Activated T-cell treated with anti-CD3 and anti-CD28 coated beads, Interleukin-2, amount 50 U/mL, for 72 hours (primary cell): ENCODE measurements at places on chromosomes 11 and 22. TPM values are rescaled to one million over a fixed set of nuclear protein-coding genes. Genes with fewer than 3 reads are reported as not detected.
A peak's percentile ranks its signal among the peaks of the same experiment; 100 is the strongest.

APOL1 gene
- total RNA-seq: 44.5 TPM

GRCh38 chr11:19890308-19890707 is 177.7 kb downstream of the NAV2 start:
- no peak for DNase-seq

SEC14L3 gene
- not detected for total RNA-seq

GRCh38 chr22:45814198-45814597 is 142.6 kb downstream of the ATXN10 start:
- no peak for DNase-seq

DNA sequence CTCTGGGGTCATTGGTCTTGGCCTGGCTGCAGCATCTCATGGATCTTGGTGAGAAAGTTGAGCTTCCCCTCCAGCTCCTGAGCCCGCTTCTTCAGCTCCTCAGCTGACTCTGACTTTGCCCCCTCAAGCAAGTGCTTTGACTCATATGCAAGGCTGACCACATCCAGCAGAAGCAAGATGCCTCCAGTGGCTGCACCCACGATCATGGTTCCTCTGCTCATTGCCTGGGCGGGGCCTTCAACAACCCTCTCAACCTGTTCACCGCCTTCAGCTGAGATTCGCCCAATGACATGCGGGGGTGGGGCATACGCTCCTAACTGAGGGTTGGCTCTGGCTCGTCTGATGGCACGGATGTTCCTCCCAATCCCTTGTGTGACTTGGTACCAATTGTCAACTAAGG is 11.9 kb downstream of the APOL2 start:
- DNase-seq: peak; percentile 11

- no peak for DNase-seq
These were observed 553.6 kb downstream of the BUD13 start for GRCh38 chr11:116219171-116219635.

LRP4 gene
- 0.09 TPM for total RNA-seq

GRCh38 chr22:44196731-44197131 is 16.0 kb downstream of the PARVG start:
- no peak for DNase-seq

DNA sequence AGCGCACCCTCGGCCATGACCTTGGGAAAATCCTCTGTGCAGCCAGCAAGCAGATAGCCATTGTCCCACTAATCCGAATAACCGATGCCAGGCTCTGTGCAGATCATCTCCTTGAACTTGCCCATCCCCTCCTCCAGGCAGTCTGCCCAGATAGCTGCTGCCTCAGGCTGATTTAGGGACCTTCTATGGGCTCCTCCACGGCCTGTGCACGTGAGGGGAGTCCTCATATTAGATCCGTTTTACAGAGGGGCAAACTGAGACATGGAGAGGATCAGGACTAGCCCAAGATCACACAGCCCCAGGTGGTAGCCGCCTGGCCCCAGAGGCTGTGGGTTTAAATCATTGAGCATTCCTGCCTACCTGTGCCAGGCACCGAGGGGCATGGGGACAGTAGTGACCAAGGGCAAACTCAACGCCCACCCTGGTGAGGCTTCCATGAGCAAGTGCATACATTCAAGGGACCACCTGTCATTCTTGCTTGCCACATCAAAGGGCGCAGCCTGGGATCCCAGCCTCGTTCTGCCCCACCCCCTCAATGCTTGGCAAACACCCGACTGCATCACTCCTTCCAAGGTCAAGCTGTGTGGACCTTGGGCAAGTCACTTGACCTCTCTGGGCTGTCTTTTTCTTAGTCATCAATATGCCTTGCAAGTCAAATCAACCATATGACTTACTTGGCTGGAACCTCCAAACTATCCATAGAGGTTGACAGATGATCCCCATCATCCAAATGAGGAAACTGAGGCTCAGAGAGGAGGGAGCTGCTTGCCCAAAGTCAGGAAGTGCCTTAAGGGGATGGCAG is 131.6 kb downstream of the MN1 start:
- DNase-seq: no peak

NUP98 gene
- 141 TPM for total RNA-seq

- DNase-seq: no peak
These were observed 24.7 kb downstream of the ALG9 start for GRCh38 chr11:111846636-111847035.

MRGPRX3 gene
- not detected for total RNA-seq

- DNase-seq: peak; percentile 73
These were observed 1.4 kb downstream of the PCSK7 start for GRCh38 chr11:117230286-117230961.

DNA sequence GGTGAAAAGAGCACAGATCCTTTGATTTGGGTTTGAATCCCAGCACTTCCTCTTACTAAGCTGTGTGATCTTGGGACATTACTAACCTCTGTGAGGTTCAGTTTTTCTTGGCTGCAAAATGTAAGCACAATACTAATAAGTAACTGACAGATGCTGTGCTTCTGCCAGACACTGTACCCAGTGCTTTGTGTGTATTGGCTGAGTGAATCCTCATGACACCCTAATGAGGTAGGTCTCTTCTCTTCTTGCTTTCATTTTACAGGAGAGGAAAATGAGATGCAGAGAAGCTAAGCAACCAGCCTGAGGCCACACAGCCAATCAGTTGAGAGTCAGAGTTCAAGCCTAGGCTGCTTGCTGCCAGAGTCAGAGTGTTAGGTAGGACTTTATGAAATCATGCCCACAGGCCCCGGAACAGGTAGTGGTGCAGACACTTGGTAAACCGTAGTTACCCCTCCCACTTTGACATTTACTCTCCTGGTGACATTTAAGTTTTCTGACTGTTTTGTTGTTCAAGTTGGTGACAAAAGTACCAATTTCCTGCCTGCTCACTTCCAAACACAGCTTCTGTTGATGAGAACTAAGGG is 21.2 kb downstream of the PTPRJ start:
- peak; percentile 84 for DNase-seq

SMTNL1 gene
- not detected for total RNA-seq

- DNase-seq: peak; percentile 44
These were observed 678 bp downstream of the CD248 start for GRCh38 chr11:66315921-66316811.

OR52K1 gene
- not detected for total RNA-seq

SCARF2 gene
- total RNA-seq: 1.0 TPM

DNA sequence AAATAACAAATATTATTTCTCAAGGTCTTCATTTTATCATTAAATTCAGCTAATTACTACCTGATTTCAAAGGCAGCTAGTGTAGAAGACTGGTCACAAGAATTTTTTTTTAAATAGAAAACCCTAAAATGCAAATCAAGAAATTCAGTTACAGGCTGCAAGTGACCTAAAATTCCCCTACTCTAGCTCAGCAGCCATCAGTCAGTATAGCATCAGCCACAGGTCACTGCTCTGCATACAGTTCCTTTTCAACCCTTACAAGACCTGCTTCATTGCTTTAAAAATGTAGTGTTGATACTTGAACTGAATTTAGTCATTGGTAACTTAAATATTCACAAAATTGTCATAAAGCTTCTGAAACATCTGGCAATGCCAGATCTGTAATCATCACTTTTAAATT is 9.5 kb upstream of the B3GNT6 start:
- no peak for DNase-seq

TESMIN gene
- 10.6 TPM for total RNA-seq

OR51B5 gene
- 0.30 TPM for total RNA-seq

GRCh38 chr11:71251151-71251721 is 1.1 kb downstream of the SHANK2 start:
- DNase-seq: no peak

- no peak for DNase-seq
These were observed 26.1 kb downstream of the SHISAL1 start for GRCh38 chr22:44286646-44287045.

DNA sequence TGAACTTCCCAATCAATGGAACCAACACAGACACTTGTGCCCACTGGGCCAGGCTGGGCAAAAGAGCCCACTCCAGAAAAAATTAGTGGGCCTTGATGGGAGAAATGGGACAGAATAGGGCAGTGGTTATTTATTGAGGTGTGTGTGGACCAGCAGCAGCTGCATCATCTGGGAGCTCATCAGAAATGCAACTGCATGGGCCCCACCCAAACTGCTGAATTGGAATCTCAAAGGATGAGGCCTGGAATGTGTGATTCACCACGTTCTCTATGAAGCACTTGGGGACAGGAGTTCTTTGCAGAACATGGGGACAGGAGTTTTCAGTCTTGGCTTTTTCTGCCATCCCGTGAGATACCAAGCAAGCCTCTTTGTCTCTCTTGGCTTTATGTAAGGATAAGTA is 255.6 kb upstream of the PLET1 start:
- no peak for DNase-seq

- DNase-seq: no peak
These were observed 30.4 kb downstream of the BID start for GRCh38 chr22:17743661-17744411.

MMP26 gene
- not detected for total RNA-seq

GRCh38 chr22:23790819-23791737 is 4.3 kb downstream of the SMARCB1 start:
- no peak for DNase-seq

APOA4 gene
- total RNA-seq: not detected

PRR33 gene
- total RNA-seq: not detected

- DNase-seq: no peak
These were observed 26.8 kb downstream of the TPCN2 start for GRCh38 chr11:69075421-69076128.

GRCh38 chr11:21144531-21144930 is 475.1 kb downstream of the NELL1 start:
- DNase-seq: no peak

DNA sequence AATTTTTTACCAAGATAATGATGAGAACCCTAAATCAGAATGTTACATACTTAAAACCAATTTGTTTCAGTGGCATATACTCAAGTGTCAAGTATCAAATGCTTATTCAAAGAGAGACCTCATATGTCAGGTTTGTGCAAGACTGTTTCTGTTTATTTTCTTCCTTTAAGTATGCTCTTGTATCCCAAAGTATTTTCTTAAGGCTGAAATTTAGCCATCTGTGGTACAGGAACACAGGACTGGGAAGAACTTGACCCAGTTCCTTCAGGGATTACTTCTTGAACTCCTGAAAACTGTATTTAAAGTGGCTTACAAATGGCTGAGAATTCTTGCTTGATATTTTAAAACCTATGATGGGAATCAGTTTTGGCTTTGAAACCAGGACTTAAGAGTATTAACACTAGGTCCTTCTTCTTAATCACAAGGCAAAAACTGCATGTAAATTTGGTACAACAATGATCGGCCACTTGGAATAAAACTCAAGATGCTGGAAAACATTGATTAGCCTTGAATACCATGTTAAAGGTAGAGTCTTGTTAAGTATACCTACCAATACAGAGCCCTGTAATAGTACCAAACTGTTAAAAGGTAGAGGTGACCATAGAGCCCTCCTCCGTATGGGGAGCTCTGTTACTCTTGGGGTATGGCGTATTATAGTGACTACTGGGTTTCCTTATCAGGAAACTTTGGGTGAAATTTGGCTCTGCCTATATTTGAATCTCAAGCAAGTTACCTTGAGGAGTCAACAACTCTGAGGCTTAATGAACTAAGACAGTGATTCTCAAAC is 95.9 kb downstream of the BLID start:
- no peak for DNase-seq

DNA sequence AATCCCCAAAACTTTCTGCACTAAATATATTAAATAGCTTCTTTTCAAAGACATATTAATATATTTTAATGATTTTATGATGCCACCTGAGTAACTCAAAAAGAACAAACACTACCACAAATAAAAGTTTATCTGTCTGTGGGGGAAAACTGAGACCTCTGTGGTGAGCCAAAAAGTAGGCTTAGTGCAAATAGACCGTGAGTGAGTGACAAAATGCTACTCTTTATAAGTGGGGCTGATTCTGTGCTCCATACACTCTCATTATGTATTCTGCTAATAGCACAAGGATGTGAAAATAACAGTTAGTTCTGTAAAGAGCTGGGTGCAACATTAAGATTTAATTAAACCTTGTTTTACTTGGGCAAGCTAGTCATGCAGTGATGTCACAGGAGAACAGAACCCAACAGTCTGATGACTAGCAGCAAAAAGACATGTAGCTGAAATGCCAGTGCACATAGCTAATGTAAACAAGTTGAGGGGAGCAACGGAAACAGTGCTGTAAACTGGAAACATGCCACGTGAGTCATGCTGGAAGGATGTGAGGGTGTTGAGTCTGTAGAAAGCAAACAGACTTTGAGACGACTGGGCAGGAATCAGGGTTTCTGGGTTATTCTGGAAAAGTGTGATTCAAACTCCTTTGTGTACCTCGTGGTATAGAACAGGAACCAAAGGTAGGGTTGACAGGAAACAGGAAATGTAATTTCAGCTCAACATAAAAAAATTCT is 1130.4 kb downstream of the LRRC4C start:
- no peak for DNase-seq

GRCh38 chr11:22337596-22338485 is at the start of gene SLC17A6:
SLC17A6 (plus strand) TSS chr11:22338381; CDS start chr11:22338534, 153 bp downstream.
- peak; percentile 16 for DNase-seq

DNA sequence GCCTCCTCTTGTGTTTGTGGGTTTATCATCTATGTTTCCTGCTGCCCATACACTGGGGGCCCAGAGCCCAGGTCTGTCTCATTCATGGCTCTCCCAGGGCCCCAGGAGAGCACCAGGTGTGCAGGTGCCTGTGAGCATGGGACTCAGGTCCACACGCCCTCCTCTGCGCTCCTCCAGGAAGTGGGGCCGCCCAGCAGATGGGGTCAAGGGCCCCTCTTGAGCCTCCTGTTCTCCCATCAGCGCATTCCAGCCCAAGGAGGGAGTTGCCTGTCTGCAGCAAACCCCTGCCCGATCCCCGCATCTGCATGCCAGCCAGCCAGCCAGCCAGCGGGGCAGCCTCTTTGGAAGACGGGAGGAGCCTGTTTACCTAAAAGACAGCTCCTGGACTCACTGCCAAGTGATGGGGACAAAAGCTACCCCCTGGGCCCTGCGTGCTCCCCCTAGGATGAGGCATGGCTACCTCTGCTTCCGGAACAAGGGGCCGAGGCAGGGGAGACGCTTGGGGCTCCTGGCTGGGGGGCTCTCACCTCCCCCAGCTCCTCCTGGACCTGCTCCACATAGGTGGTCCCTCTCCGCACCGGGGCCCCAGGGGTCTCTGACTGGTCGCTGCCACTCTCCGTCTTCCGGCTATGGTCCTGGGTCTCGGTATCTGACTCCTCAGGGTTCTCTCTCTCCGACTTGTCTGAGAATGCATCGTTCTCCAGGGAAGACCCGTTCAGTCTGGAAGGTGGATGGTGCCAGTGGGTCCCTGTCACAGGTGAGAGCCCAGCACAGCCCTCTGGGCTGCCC is 49.7 kb upstream of the CARS1 start:
- no peak for DNase-seq

TRIM48 gene
- not detected for total RNA-seq

GRCh38 chr11:33005175-33005574 is 10.5 kb upstream of the DEPDC7 start:
- peak; percentile 12 for DNase-seq

- no peak for DNase-seq
These were observed 16.3 kb downstream of the PARVA start for GRCh38 chr11:12393691-12394090.
